ENCODE measurements at places on chromosomes 12 and 14.

- no peak for DNase-seq
- no peak overlapping the region for H3K4me3 ChIP-seq
- H3K4me1 ChIP-seq, result peaks cover 16% of the 10 kb centered on the region
- no peak overlapping the region for H3K27ac ChIP-seq
- H3K36me3 ChIP-seq, result no peaks in the 10 kb centered on the region
Measured at GRCh38 chr12:131060011-131060703, 106.5 kb downstream of the ADGRD1 start.

DNA sequence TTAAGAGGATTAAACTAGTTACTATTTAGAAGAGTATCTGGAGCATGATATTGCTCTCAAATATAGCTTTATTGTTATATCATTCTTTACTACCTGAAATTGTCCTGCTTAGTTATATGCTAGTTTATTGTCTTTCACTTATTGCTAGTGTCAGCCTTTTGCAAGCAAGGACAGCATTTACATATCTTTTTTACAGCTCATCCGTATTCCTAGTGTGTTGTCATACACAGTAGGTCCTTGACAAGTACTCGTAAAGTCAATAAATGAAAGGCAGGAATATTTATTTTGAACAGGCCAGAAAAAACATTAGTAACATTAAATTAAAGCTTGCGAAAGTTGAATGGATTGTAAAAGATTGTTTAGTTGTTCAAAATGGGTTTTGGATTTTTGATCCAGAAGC, 35.0 kb downstream of the CRADD start:
- no peak overlapping the region for H3K4me3 ChIP-seq
- no peak overlapping the region for H3K27ac ChIP-seq
- no peaks in the 10 kb centered on the region for H3K4me1 ChIP-seq
- H3K27me3 ChIP-seq, result peaks cover 2% of the 10 kb centered on the region
- H3K36me3 ChIP-seq, result peaks cover 19% of the 10 kb centered on the region

DNA sequence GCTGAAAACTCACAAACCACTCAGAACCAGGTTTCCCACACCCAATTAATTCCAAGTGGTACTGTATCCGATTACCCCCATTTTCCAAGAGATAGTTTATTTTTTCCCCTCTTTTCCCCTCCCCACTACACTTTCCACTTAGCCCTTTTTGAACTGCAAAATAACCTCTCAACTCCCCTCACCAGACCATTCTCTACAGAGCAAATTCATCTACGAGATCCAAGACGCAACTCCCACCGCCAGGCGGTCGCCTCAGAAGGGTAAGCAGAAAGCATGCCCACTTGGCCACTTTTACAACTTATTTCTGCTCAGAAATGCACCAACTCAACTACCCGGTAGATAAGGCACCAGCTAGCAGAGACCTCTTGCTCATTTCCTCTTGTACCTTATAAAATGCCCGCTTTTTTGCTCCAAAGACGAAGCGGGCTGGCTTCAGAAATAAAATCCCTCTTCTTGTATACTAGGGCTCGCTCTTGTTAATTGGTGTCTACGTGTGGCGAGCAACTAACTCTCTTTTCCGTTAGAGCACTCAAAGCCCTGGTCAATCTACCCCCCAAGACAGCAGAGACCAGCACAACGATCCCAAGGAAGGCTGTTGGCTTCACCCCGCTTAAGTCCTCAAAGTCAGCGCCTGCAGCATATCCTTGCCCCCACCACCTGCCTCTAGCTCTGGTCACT, 910 bp upstream of the SRP54 start:
- H3K27me3 ChIP-seq, result no peaks in the 10 kb centered on the region
- no peak overlapping the region for H3K27ac ChIP-seq
- peak; percentile 53 for DNase-seq

GRCh38 chr14:54639611-54640010, 72.7 kb downstream of the SAMD4A start:
- no peaks in the 10 kb centered on the region for H3K4me1 ChIP-seq
- no peak overlapping the region for H3K4me3 ChIP-seq
- H3K27ac ChIP-seq, result no peak overlapping the region
- no peaks in the 10 kb centered on the region for H3K36me3 ChIP-seq

DNA sequence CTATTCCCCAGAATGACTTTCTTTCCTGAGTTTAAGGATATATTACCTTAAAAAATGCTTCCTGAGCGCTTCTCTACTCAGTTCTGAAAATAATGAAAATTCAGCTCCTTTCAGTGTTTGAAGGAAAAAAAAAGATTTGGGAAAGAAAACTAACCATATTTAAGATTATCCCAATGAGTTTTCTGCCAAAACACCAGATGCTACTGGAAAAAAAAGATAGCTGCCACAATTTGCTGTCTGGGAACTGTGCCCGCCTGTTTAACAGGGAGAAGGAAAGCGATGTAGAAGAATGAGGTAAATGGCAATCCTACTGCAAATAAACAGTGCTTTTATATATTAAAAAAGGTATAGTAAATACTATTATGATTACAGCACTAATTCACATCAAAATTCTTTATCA, 367.6 kb upstream of the PRICKLE1 start:
- H3K4me1 ChIP-seq, result no peaks in the 10 kb centered on the region
- no peak for DNase-seq
- H3K4me3 ChIP-seq, result no peak overlapping the region
- no peaks in the 10 kb centered on the region for H3K27me3 ChIP-seq
- no peak overlapping the region for H3K27ac ChIP-seq

GRCh38 chr12:49129332-49130150, 1.7 kb downstream of the TUBA1B start:
- peak overlapping the region; percentile 95 for H3K4me3 ChIP-seq
- peaks cover 39% of the 10 kb centered on the region for H3K36me3 ChIP-seq
- no peak for DNase-seq

DNA sequence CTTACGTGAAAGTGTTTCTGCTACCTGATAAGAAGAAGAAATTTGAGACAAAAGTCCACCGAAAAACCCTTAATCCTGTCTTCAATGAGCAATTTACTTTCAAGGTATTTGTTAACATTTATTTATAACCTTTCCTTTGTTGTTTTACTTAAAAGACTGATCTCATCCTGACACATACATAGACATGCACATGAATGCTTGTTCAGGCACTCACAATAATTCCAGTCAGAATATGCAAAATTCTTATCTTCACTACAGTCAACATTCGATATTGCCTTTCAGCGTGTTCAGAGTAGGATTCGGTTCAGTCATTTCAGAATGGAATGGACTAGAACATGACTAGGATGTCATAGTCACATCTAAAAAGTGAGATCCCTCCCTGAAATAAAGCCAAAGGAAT, 394.6 kb downstream of the PAWR start:
- H3K36me3 ChIP-seq, result no peaks in the 10 kb centered on the region
- H3K4me1 ChIP-seq, result no peaks in the 10 kb centered on the region
- H3K27ac ChIP-seq, result no peak overlapping the region
- no peak for DNase-seq
- H3K4me3 ChIP-seq, result no peak overlapping the region

DNA sequence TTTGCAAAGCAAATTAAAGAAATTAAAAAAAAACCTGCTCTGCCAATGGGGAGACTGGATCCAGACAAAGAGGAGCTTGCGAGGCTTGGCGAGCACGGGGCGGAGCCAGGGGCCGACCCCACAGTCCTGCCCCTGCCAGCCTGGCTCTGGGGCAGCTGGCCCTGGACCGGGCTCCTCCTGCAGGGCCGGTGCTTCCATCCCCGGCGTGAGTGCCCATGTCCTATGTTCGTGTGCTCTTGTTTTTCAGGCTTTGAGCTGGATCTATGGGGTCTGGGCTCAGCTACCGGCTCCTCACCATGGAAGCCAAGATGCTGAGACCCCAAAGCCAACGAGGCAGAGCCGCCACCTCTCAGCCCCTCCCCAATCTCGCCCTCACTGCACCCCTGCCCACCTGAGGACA, 176.8 kb downstream of the KIF26A start:
- no peak for DNase-seq
- no peaks in the 10 kb centered on the region for H3K4me1 ChIP-seq

GRCh38 chr12:96302687-96303310, 97.4 kb downstream of the CDK17 start:
- H3K27ac ChIP-seq, result no peak overlapping the region
- H3K36me3 ChIP-seq, result peaks cover 21% of the 10 kb centered on the region
- DNase-seq, result no peak
- H3K4me1 ChIP-seq, result peaks cover 11% of the 10 kb centered on the region

DNA sequence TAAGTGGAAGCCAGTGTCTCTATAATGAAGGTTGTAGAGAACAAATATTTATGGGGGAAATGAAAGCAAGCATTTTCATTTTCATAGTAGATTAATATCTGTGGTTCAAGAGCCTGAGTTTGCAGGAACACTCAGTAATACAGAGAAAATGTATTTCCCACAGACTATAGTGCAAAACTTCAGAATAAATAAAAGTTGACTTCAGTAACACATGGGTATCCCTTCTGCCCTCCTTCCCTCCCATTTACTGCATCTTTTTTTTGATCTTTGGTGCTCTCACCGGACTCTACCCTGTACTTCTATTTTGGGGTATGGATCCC, 75.3 kb upstream of the AMN1 start:
- no peak for DNase-seq
- H3K4me3 ChIP-seq, result peak overlapping the region; percentile 84
- peaks cover 38% of the 10 kb centered on the region for H3K4me1 ChIP-seq
- no peaks in the 10 kb centered on the region for H3K27me3 ChIP-seq
- peaks cover 33% of the 10 kb centered on the region for H3K36me3 ChIP-seq
- peak overlapping the region; percentile 89 for H3K27ac ChIP-seq

DNA sequence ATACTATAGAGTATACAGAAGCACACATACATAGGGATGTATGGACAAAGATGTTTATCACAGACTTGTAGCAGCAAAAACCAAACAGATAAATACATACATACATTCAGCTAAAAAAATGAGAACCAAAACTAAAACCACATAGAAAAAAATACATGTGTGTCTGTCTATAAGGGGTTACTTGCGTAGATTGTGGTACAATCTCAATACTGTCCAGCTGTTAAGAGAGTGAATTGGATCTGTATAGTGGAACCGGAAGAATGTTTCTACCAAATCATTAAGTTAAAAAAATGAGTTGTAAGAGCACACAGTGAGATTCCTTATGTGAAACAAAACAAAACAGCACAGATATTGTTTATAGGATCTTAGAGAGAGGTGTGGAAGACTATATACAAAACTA, 44.2 kb upstream of the DCD start:
- no peak overlapping the region for H3K27ac ChIP-seq
- no peaks in the 10 kb centered on the region for H3K36me3 ChIP-seq
- DNase-seq, result no peak
- H3K4me3 ChIP-seq, result no peak overlapping the region
- H3K4me1 ChIP-seq, result no peaks in the 10 kb centered on the region
- H3K27me3 ChIP-seq, result peaks cover 48% of the 10 kb centered on the region

- H3K27me3 ChIP-seq, result no peaks in the 10 kb centered on the region
- peaks cover 13% of the 10 kb centered on the region for H3K4me1 ChIP-seq
- no peak for DNase-seq
- H3K36me3 ChIP-seq, result no peaks in the 10 kb centered on the region
- H3K4me3 ChIP-seq, result no peak overlapping the region
- peak overlapping the region; percentile 5 for H3K27ac ChIP-seq
Measured at GRCh38 chr12:124883263-124884130, 19.8 kb upstream of the SCARB1 start.

- H3K4me1 ChIP-seq, result no peaks in the 10 kb centered on the region
- no peaks in the 10 kb centered on the region for H3K27me3 ChIP-seq
- no peak overlapping the region for H3K27ac ChIP-seq
- peaks cover 28% of the 10 kb centered on the region for H3K36me3 ChIP-seq
- no peak for DNase-seq
Measured at GRCh38 chr12:47616440-47616839, 89.4 kb downstream of the RPAP3 start.

DNA sequence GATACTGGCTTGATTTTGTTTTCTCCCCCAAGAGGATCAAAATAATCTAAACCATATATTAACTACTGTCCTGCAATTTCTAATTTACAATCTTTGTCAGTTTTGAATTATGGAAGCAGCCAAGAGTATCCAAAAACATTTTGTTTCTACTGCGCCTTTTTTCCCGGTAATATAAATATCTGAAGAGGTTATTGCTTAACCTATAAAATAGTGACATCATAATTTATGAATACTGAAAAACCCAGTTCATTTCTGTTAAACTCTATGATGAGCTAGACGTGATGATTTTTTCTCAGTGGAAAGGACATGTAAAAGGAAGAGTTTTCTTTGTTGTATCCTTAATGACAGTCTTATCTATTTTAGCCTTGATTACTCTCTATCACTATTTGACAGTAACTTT, 3.2 kb upstream of the SSPN start:
- no peaks in the 10 kb centered on the region for H3K36me3 ChIP-seq
- H3K4me3 ChIP-seq, result no peak overlapping the region
- H3K27ac ChIP-seq, result no peak overlapping the region
- peaks cover 70% of the 10 kb centered on the region for H3K27me3 ChIP-seq

GRCh38 chr12:79252358-79253075, 387.9 kb downstream of the SYT1 start:
- H3K27me3 ChIP-seq, result no peaks in the 10 kb centered on the region
- no peaks in the 10 kb centered on the region for H3K36me3 ChIP-seq
- H3K27ac ChIP-seq, result no peak overlapping the region
- H3K4me3 ChIP-seq, result no peak overlapping the region

DNA sequence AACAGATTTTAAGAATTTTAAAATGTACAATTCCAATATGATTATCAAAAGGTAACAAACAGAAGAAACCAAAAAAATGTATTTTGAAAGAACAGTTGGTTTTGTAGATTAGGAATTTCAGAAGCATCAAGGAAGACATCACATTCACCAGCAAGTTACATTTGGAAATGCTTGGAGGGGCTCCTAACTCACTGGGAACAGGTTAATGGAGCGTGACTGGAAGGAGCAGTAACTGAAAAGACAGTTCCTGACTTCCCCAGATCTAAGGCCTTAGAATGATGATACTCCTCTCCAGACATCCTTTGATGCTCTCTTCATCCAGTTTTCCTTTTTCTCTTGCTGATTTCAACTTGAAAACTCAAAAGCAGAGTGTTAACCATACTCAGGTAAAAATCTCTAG, 220.0 kb upstream of the EGLN3 start:
- peaks cover 1% of the 10 kb centered on the region for H3K36me3 ChIP-seq
- no peak overlapping the region for H3K4me3 ChIP-seq
- peaks cover 3% of the 10 kb centered on the region for H3K4me1 ChIP-seq
- DNase-seq, result no peak
- H3K27me3 ChIP-seq, result peaks cover 27% of the 10 kb centered on the region

DNA sequence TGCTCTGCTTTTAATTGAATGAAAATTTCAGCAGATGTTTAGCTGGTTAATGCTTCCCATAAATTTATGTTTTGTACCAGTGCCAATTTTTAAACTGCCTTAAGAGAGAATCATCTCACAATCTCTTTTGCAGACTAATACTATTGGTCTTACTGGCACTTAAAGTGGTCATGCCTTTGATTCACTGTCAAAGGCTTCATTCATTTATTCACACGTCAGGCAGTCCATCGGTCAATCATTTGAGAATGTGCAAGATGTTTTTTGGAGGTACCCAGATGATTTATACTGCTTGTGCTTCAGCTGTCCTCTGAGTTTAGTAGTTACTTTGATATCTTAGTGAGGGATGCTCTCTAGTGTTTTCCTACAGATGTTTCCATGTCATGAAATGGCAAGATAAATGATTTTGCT, 83.4 kb downstream of the NAV3 start:
- H3K27ac ChIP-seq, result no peak overlapping the region
- H3K4me3 ChIP-seq, result no peak overlapping the region
- H3K27me3 ChIP-seq, result no peaks in the 10 kb centered on the region
- H3K4me1 ChIP-seq, result no peaks in the 10 kb centered on the region
- DNase-seq, result no peak

GRCh38 chr14:55160989-55161388, 30.4 kb downstream of the DLGAP5 start:
- H3K4me3 ChIP-seq, result no peak overlapping the region
- H3K27me3 ChIP-seq, result no peaks in the 10 kb centered on the region
- H3K36me3 ChIP-seq, result peaks cover 63% of the 10 kb centered on the region
- DNase-seq, result no peak
- H3K4me1 ChIP-seq, result peaks cover 17% of the 10 kb centered on the region
- H3K27ac ChIP-seq, result no peak overlapping the region

- no peaks in the 10 kb centered on the region for H3K27me3 ChIP-seq
- peaks cover 88% of the 10 kb centered on the region for H3K4me1 ChIP-seq
- peaks cover 31% of the 10 kb centered on the region for H3K36me3 ChIP-seq
Measured at GRCh38 chr14:99231161-99231849, 40.7 kb downstream of the BCL11B start.

Measured in activated naive CD8-positive, alpha-beta T cell treated with anti-CD3 and anti-CD28 coated beads, Interleukin-2, amount 10 ng/mL, durations not matched to agents 7 days and 5 days (primary cell).